ENCODE measurements at places on chromosomes 5 and 9.

DNA sequence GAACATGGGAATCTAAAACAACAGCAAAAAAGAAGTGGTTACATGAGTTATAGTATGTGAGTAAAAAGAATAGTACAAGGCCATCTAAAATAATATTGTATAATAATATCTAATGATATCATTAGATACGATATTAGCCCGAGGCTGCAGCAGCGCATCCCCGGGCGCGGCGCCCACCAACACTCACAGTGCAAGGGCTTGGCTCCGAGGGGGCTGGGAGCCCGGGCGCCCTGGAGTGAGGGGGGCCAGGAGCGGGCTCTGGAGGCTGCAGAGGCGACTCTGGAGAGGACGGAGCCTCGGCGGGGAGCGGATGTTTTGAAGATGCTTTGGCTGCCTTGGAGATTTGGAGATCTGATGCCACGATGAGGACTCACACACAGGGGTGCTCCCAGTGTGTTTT, 68.1 kb upstream of the TMEM252 start:
- DNase-seq, result no peak

- DNase-seq, result no peak
Observed at GRCh38 chr5:32687499-32687831, 23.7 kb upstream of the NPR3 start.

- DNase-seq, result no peak
Observed at GRCh38 chr5:36571401-36572042, 34.9 kb upstream of the SLC1A3 start.

- no peak for DNase-seq
Observed at GRCh38 chr5:141641634-141642267, 5.0 kb downstream of the RELL2 start.

- DNase-seq, result no peak
Observed at GRCh38 chr5:76379316-76379715, 23.8 kb upstream of the IQGAP2 start.

DNA sequence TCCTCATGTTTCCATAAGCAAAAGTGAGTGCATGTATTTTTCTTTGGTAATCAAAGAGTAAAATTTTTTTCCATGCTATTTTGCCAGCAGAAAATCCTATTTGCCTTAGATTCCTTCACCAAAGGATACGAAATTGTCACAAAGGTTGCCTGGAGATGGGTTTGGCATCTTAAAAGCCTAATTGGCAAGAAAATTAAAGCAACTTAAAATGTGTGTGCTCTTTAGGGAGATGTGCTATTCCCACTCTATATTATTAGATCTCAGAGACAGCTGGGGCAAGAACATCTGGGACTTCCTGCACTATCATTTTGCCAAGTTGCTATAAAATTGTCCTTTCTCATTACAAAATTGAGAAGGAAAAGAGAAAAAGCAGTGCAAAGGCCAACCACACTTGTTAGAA, 146.1 kb downstream of the PLCXD3 start:
- DNase-seq, result no peak

GRCh38 chr9:134922066-134922931, 4.6 kb upstream of the FCN1 start:
- DNase-seq, result no peak

GRCh38 chr9:133836001-133836758, 98.0 kb upstream of the SARDH start:
- no peak for DNase-seq

- DNase-seq, result peak; percentile 77
Observed at GRCh38 chr9:113668061-113668460, 204.5 kb downstream of the RGS3 start.

- no peak for DNase-seq
Observed at GRCh38 chr5:88736494-88736893, 146.5 kb downstream of the MEF2C start.

DNA sequence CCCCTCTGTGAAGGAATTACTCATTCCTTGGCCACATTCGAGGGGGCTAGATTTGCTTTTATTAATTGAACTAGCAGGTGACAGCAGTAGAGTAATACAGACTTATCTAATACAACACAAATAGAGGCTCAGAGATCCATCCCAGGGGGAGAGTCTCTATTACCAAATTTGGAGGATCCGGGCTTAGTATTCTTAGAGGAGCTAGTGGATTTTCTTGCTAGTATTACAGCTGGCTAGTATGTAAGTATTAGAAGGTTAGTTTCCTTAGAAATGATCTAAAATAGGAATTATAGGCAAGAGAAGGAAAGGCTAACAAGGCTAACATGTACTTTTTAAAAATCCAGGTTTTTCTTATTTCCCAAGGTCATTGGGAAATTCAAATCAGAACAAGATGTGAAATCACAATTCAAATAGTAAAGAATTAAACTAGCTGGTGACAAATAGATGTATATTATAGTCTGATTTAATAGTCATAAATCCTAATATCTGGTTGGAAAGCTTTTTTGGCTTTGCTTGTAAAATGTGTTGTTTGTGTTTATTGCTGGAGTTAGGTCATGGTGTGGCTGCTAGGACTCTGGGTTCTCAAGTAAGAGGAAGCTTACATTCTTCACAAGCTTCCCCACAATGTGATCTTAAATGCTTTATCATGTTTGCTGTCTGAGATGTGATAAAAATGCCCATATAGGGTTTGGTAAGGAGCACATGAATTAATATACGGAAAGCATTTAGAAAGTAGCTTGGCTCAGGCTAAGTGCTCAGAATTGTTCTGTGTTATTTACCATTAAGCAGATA, 160.4 kb upstream of the MPDZ start:
- no peak for DNase-seq

DNA sequence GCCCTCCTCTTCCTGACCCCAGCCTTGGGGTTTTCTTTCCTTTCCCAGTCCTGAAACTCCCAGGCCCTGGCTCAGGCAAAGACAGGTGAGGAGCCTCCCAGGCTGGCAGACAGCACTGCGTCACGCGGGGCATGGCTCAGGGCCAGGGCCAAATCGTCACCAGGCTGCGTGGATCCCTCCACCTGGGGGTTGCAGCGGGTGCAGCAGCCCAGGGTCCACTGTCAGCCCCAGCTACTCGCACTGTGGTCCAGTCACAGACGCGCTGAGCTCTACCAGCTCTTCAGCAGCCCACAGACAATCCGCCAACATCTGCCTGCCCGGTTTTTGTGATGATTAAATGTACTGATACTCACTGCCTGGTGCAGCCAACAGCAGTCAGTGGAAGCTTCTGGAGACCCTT, 12.1 kb downstream of the FAM78A start:
- DNase-seq, result no peak

GRCh38 chr5:6175172-6175854, 203.0 kb downstream of the MED10 start:
- DNase-seq, result no peak

GRCh38 chr5:144009116-144009515, 161.3 kb downstream of the YIPF5 start:
- no peak for DNase-seq

DNA sequence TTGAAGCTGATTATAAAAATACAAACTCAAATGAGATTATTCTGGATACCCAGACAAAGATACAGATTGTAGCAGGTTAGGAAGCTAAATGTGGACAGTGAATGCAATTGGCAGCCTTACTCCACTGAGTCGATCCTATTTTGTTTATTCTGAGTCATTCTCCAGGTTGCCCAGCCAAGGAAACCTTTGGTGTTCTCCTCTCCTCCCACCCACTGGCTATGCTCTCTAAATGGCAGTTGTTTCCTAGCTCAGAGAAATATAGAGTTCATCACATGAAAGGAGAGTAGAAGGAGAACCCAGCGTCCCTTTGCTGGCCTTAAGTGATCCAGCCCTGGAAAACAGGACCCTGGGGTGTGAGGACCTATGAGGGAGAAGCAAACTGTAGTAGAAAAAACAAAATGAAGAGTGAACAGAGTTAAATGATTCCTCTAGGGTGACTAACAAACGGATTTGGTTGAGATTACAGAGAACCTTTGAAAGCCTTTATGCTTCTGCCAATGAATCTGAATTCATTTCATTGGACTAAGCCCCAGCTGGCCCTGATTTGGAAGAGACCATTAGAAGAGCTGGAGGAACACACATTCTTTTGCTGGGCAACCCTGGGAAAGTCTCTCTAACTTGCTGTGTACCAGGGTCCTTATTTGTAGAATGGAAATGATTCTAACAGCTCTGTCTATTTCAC, 95.1 kb downstream of the BRINP1 start:
- no peak for DNase-seq

GRCh38 chr5:110752953-110753352, 14.1 kb downstream of the SLC25A46 start:
- DNase-seq, result no peak

DNA sequence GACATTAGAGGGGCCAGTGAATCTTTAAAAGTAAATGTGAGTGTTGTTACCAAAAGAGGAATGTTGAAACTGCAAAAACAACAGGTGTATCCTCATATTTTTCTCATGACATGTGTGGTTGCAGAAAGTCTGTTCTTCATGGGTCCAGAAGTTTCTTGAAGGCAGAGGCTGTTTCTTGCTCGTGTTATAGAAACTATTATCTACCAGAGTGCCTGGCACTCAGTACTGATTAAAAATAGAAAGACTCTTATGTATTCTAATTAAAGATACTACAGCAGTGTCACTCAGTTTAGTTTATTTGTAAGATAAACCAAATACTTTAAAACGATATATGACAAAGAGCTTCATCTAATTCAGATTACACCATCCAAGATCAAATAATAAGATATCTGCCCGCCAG, 1864.2 kb upstream of the WWC1 start:
- no peak for DNase-seq

GRCh38 chr5:17203329-17204132, 13.9 kb upstream of the BASP1 start:
- DNase-seq, result peak; percentile 71

- no peak for DNase-seq
Observed at GRCh38 chr9:132986640-132987620, 8.4 kb downstream of the GFI1B start.

GRCh38 chr5:178505639-178506407, 84.4 kb downstream of the COL23A1 start:
- no peak for DNase-seq

- no peak for DNase-seq
Observed at GRCh38 chr5:84259283-84260045, 125.2 kb downstream of the EDIL3 start.

DNA sequence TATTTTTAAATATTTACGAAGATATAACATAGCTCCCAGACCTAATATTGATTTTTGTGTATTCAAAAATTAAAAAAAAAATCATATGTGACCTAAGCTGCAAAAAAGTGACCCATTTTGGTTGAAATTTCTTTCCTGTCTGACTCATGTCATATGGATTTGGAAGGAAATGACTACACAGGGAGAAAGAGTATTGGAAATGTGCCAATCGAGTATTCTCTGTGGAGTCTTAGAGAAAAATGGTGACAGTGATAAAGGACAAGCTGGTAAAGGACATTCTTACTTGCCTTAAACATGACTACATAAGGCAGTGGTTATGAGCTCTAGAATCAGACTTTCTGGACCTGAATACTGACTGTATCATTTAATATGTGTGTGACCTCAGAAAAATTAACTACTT, 262.9 kb upstream of the PTPRD start:
- no peak for DNase-seq

- no peak for DNase-seq
Observed at GRCh38 chr5:177443144-177443983, 3.2 kb upstream of the PRR7 start.

Data from BJ (cell line).